ENCODE measurements at places on chromosomes 1 and 21. TPM values are rescaled to one million over a fixed set of nuclear protein-coding genes. Genes with fewer than 3 reads are reported as not detected.

The PLA2G2A gene
- total RNA-seq = not detected

The PRRX1 gene
- not detected for total RNA-seq

The PLPP3 gene
- total RNA-seq = 20.9 TPM

The CD84 gene
- not detected for total RNA-seq

The PADI2 gene
- 0.13 TPM for total RNA-seq
